ENCODE measurements at places on chromosomes 6 and 20.
A peak's percentile ranks its signal among the peaks of the same experiment; 100 is the strongest.

- DNase-seq, result no peak
Measured at GRCh38 chr20:13109658-13110057, 100.9 kb downstream of the SPTLC3 start.

- no peak for DNase-seq
Measured at GRCh38 chr6:163176097-163176496, 238.4 kb upstream of the QKI start.

DNA sequence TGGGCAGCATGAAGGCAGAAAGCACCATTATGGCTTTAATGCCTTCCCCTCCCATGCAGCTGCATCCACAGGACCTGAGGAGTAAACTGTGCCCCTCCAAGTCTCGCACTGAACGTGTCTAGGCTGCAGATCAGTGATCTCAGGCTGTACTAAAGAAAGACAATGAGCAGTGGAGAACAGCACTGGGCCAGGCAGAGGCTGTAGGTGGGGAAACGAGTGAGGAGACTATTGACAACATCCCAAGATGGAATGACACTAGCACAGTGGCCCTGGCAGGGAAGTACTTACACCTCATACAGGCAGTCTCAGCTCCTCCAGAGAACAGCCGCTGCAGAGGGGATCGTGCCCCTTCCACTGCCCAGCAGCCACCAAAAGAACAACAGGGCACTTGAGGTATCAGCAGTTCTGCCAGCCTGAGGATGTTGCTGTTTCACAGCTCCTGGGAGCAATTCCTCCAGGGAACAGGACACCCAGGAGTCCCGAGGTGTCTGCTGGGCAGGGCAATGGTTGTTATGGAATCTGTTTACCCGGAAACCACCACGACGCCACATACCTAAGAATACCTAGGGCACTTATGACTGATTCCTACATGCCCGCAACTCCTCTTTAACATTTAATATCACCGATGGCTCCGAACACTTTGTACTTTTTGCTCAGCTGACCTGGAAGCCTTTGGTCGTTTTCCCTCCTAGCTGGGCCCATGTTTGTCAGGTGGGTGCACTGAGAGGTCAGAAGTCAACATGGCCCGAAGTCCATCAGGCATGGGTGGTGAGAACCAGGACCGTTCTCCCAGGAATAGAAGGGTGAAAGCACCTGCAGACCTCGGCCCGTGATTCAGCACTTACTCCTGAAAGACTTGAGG, 79.1 kb downstream of the SLC22A23 start:
- no peak for DNase-seq

GRCh38 chr6:36618366-36619355, 24.5 kb downstream of the SRSF3 start:
- DNase-seq, result no peak

DNA sequence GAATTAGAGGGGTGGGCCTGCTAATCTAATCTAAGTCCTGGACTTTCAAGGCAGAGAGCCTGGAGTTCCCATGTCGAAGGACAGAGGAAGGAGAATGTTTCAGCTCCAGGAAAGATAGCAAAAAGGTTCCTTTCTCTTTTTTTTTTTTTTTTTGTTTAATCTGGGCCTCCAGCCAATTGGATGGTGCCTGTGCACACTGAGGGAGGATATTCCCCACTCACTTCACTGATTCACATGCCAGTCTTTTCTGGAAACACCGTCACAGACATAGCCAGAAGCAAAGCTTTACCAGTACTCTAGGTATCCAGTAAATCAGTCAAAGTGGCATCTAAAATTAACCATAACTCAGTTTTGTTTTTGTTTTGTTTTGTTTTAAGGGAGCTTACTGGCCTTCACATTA, 721.1 kb downstream of the TENT5A start:
- no peak for DNase-seq

- no peak for DNase-seq
Measured at GRCh38 chr6:151044465-151045441, 179.3 kb downstream of the MTHFD1L start.

GRCh38 chr6:109503327-109504224, 20.6 kb upstream of the ZBTB24 start:
- no peak for DNase-seq

DNA sequence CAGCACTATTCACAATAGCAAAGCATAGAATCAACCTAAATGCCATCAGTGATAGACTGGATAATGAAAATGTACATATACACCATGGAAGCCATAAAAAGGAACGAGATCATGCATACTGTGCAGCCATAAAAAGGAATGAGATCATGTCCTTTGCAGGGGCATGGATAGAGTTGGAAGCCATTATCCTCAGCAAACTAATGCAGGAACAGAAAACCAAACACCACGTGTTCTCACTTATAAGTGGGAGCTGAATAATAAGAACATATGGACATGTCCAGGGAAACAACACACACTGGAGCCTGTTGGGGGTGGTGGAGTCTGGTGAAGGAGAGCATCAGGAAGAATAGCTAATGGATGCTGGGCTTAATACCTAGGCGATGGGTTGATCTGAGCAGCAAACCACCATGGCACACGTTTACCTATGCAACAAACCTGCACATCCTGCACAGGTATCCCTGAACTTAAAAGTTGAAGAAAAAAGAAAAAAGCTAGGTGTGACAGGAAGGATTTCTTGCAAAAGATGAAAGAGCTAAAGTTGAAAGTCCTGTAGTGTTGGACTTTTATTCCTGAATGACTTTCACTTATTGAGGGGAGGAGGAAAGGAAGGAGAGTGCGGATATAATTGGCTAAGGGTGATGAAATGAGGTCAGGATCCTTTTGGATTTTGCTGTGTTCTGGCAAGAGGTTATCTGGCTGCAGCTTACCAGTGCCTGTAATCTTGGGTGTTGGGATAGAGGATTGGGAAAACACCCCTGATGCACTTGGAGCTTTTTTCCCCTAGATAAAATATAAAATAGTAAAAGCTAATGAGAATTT, 8.5 kb downstream of the TRMT11 start:
- DNase-seq, result no peak

- DNase-seq, result no peak
Measured at GRCh38 chr6:83920017-83920416, 60.5 kb downstream of the CYB5R4 start.

GRCh38 chr20:835608-836045, 2.1 kb downstream of the FAM110A start:
- no peak for DNase-seq

DNA sequence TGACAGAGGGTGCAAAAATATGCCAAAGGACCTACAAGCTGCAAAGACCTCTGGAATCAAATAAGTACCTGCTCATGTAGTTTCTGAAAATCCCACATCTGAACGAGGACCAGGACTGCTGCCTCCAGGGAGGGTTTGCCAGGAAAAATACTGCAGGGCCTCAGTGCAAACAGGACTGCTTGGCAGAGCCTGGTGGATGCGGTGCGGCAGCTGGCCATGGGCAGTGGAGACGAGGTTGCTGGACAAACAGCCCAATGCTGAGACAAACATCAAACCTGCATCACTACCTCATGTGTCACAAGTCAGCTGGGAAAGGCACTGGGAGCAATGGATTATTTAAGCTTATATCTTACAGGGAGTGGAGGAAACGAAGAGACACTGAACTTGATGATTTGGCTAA, 238.8 kb downstream of the PAX1 start:
- DNase-seq, result no peak

DNA sequence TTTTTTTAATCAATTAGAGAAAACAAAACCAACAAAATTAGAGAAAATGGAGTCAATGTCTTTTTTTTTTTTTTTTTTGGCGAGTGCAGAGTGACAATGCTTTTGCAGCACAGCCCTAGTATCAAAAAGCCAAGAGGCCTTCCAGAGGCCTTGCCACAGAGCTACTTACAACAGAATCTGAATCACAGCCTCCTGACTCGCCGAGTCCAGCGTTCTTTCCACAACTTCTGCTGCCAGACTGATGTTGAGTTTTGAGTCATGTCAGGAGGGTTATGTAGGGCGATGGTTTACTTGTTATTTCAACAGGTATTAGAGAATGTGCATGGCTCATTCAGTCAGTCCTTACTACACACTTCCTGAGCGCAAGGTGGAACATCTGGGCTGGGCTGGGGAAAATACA, 88.6 kb downstream of the FNDC1 start:
- DNase-seq, result no peak

- no peak for DNase-seq
Measured at GRCh38 chr6:35487658-35488516, 9.0 kb downstream of the TEAD3 start.

GRCh38 chr6:149492798-149493343, 8.1 kb upstream of the ZC3H12D start:
- DNase-seq, result peak; percentile 50

Measured in CD4-positive, alpha-beta T cell treated with Interleukin-15 for 4 hours (primary cell).